ENCODE measurements at places on chromosomes 3 and 15.

DNA sequence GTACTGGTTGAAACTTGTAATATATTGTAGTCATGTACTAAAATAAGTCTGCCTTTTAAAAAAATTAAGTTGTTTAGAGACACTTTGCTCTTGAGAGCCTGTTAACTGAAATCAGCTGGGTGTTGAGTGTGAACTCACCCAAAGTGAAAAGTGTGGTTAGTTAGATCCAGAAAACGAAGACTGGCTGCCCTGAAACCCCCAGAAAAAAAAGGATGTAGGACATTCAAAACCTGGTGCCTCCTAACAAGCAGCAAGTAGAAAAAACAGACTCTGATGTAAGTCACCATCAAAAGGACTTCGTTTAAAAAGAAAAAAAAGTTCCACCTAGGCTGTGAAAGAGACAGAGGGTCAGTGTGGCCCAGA is 40.8 kb downstream of the UMPS start:
- DNase-seq = no peak
- H3K27ac ChIP-seq = no peak overlapping the region
- H3K4me1 ChIP-seq = no peaks in the 10 kb centered on the region
- H3K27me3 ChIP-seq = peaks cover 22% of the 10 kb centered on the region
- no peak overlapping the region for H3K4me3 ChIP-seq
- no peaks in the 10 kb centered on the region for H3K36me3 ChIP-seq

GRCh38 chr15:91227766-91228165 is 127.7 kb downstream of the SV2B start:
- peaks cover 8% of the 10 kb centered on the region for H3K27me3 ChIP-seq
- H3K4me1 ChIP-seq = no peaks in the 10 kb centered on the region
- DNase-seq = no peak
- H3K36me3 ChIP-seq = no peaks in the 10 kb centered on the region
- no peak overlapping the region for H3K4me3 ChIP-seq

- peaks cover 41% of the 10 kb centered on the region for H3K4me1 ChIP-seq
- H3K27me3 ChIP-seq = peaks cover 2% of the 10 kb centered on the region
- DNase-seq = peak; percentile 59
- no peak overlapping the region for H3K4me3 ChIP-seq
These were observed 24.9 kb upstream of the SIAH2 start for GRCh38 chr3:150787741-150788370.

GRCh38 chr15:70954171-70954570 is 61.5 kb downstream of the LRRC49 start:
- no peaks in the 10 kb centered on the region for H3K4me1 ChIP-seq
- DNase-seq = no peak
- no peaks in the 10 kb centered on the region for H3K36me3 ChIP-seq
- no peak overlapping the region for H3K27ac ChIP-seq
- H3K4me3 ChIP-seq = no peak overlapping the region

DNA sequence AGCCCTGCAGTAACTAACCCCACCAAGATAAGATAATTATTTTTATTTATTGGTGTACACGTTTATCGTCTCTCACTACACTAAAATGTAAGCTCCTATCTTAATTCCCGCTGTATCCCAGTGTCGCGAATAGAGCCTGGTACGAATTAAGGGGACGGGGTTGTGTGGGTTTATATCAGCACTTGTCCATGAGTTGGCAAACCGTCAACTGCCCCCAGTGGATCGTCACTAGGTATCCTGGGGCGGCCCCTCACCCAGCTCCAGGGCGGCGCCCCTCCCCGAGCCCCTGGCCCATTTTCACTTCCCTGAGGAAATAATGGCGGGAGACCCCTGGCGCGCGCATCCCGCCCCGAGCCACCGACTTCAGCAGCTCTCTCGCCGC is 465 bp downstream of the RUVBL1 start:
- H3K4me1 ChIP-seq = peaks cover 33% of the 10 kb centered on the region
- H3K36me3 ChIP-seq = peaks cover 25% of the 10 kb centered on the region
- DNase-seq = no peak
- peak overlapping the region; percentile 93 for H3K27ac ChIP-seq
- H3K27me3 ChIP-seq = no peaks in the 10 kb centered on the region

DNA sequence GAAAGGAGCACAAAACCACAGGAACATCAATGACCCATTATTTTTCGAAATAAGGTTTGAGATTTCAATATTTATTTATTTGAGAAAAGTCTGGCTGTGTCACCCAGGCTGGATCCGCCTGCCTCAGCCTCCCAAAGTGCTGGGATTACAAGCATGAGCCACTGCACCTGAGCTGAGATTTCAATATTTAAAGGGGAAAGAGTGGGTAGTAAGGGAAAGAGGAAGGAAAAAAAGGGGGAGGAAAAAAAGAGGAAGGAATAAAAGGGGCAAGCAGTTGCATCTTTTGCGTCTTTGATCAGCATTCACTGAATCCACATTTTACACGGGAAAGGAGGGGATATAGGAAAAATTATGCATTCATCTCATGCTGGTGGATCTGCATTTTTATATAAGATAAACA is 47.4 kb downstream of the ERICH6 start:
- H3K4me1 ChIP-seq = peaks cover 2% of the 10 kb centered on the region
- DNase-seq = no peak
- H3K27ac ChIP-seq = no peak overlapping the region
- no peak overlapping the region for H3K4me3 ChIP-seq

DNA sequence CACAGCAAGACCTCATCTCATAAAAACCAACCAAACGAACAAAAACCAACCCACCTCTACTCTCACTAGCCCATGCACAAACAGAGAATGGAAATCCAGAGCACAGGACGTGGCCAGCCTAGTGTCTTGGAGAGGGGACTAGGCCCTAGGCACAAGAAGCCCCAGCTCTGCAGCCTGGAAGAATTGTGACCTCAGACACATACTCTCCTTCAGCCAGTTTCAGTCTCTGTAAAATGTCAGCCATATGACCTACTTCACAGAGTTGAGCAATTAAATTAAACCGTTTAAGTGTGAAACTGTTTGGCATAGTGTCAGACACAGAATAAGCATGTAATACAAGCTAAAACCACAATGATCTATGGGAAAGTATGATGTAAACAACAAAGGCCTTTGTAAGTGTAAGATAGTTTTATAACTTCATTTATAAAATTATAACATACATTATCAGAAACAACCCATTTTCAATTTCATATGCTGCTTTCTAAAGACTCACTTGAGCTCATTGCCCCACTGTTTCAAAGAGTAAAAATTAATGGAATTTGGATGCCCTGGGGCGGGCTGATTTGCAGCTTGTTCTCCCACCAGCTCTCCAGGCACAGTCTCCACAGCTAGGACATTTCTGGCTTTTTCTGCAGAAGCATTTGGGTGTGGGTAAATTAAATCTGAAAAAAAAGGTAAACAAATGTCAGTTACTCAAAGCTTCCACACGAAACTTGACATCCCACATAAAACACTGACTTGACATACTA is 32.9 kb downstream of the TBC1D2B start:
- H3K4me3 ChIP-seq = peak overlapping the region; percentile 40
- no peak for DNase-seq
- H3K4me1 ChIP-seq = peaks cover 89% of the 10 kb centered on the region
- H3K27ac ChIP-seq = peak overlapping the region; percentile 96
- H3K27me3 ChIP-seq = no peaks in the 10 kb centered on the region
- H3K36me3 ChIP-seq = peaks cover 58% of the 10 kb centered on the region

- H3K4me3 ChIP-seq = no peak overlapping the region
- DNase-seq = no peak
These were observed 16.7 kb downstream of the PDIA5 start for GRCh38 chr3:123083383-123084124.

DNA sequence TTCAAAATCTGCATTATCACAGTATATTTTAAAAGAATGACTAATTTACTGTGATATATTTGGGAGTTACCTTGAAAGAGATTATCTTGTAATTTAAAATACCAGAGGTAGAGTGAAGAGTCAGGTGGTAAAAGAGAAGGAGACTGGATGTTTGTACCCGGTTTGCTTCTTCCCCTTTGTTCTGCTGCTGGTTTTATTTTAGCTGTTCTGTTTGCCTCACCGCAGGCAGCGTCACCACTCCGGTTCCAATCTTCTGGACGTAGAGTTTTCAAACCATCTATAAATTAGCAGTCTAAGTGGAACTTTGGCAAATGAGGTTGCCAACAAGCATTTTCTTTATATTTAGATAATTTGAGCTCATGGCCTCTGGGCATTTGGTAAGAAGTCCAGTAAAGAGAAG is 38.2 kb downstream of the PPARG start:
- peaks cover 8% of the 10 kb centered on the region for H3K27me3 ChIP-seq
- no peak for DNase-seq
- no peak overlapping the region for H3K27ac ChIP-seq
- peaks cover 28% of the 10 kb centered on the region for H3K36me3 ChIP-seq

- H3K27ac ChIP-seq = no peak overlapping the region
- DNase-seq = no peak
- H3K4me3 ChIP-seq = no peak overlapping the region
- peaks cover 3% of the 10 kb centered on the region for H3K36me3 ChIP-seq
These were observed 5.0 kb upstream of the RAMAC start for GRCh38 chr15:82980981-82981380.

DNA sequence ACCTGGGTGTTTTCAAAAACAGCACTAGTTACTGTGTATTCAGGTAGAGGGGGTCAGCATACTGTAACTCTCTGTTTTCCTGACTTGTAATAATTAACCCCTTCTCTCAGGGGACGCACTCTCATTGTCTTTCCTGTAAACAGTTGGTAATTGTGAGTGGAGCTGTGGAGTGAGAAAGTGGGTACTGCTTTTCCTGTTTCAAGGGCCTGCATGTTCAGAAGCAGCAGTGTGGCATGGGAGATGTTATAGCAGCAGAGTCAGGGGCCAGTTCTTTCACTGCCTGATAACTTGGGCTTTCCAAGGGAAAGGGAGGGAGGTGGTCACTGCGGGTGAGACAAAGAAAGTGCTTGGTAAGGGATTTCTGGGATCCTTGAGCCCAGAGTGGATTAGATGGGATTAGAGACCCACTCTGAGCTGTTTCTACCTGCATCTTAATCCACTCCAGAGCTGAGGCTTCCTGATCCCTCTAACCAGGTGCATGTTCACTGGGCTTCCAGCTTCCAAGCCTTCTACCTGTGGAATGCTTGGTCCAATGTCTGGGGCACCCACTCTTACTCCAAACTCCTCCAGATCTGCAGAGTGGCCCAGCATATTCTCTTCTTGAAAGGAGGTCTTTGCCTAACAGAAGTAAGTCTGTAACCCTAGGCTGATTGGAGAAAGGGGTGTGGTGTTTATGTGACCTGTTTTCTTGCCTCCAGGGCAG is 105.2 kb downstream of the RPLP1 start:
- no peaks in the 10 kb centered on the region for H3K36me3 ChIP-seq
- DNase-seq = no peak
- H3K27ac ChIP-seq = no peak overlapping the region
- H3K27me3 ChIP-seq = peaks cover 4% of the 10 kb centered on the region

GRCh38 chr3:23873941-23874340 is 42.8 kb downstream of the NKIRAS1 start:
- no peak overlapping the region for H3K4me3 ChIP-seq
- DNase-seq = no peak
- H3K27ac ChIP-seq = no peak overlapping the region
- no peaks in the 10 kb centered on the region for H3K27me3 ChIP-seq
- no peaks in the 10 kb centered on the region for H3K36me3 ChIP-seq

- H3K4me1 ChIP-seq = no peaks in the 10 kb centered on the region
- no peak for DNase-seq
- no peak overlapping the region for H3K27ac ChIP-seq
These were observed 16.2 kb downstream of the THAP10 start for GRCh38 chr15:70876011-70876410.

GRCh38 chr3:149095487-149095886 is 9.2 kb upstream of the HLTF start:
- peaks cover 8% of the 10 kb centered on the region for H3K27me3 ChIP-seq
- DNase-seq = no peak
- no peaks in the 10 kb centered on the region for H3K4me1 ChIP-seq
- no peak overlapping the region for H3K4me3 ChIP-seq
- H3K36me3 ChIP-seq = no peaks in the 10 kb centered on the region
- H3K27ac ChIP-seq = no peak overlapping the region

- no peak overlapping the region for H3K27ac ChIP-seq
- no peaks in the 10 kb centered on the region for H3K36me3 ChIP-seq
- no peak for DNase-seq
- H3K27me3 ChIP-seq = no peaks in the 10 kb centered on the region
- H3K4me3 ChIP-seq = no peak overlapping the region
- H3K4me1 ChIP-seq = no peaks in the 10 kb centered on the region
These were observed 428.1 kb downstream of the TAFA4 start for GRCh38 chr3:68504201-68504600.

GRCh38 chr3:8357859-8358258 is 143.8 kb upstream of the LMCD1 start:
- H3K4me3 ChIP-seq = no peak overlapping the region
- H3K36me3 ChIP-seq = peaks cover 28% of the 10 kb centered on the region
- no peak for DNase-seq
- H3K27ac ChIP-seq = peak overlapping the region; percentile 76

GRCh38 chr15:57457726-57458125 is 81.4 kb downstream of the CGNL1 start:
- no peaks in the 10 kb centered on the region for H3K4me1 ChIP-seq
- no peaks in the 10 kb centered on the region for H3K36me3 ChIP-seq
- no peak overlapping the region for H3K27ac ChIP-seq
- peaks cover 10% of the 10 kb centered on the region for H3K27me3 ChIP-seq
- no peak for DNase-seq

DNA sequence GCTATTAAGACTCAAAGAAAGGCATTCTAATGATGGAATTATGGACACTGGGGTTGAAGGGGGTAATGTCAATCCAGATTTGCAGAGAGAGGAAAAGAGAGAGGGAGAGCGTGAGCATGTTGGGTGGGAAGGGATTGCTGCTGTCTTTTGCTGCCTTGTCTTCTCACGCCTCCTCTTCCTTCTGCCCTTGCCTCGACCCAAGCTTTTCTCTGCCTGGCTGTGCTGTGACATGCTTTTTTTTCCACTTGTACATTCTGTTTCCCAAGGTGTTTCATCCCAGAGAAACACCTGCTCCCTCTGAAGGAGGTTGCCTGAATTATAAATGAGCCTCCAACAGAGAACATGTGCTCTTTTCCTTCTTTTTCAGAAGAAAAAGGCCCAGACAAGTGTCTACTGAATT is 80.3 kb downstream of the BDH1 start:
- H3K36me3 ChIP-seq = no peaks in the 10 kb centered on the region
- no peak for DNase-seq
- no peak overlapping the region for H3K27ac ChIP-seq
- H3K4me1 ChIP-seq = peaks cover 2% of the 10 kb centered on the region
- H3K27me3 ChIP-seq = peaks cover 13% of the 10 kb centered on the region

- H3K4me1 ChIP-seq = no peaks in the 10 kb centered on the region
- no peaks in the 10 kb centered on the region for H3K27me3 ChIP-seq
- H3K4me3 ChIP-seq = no peak overlapping the region
- no peaks in the 10 kb centered on the region for H3K36me3 ChIP-seq
- no peak overlapping the region for H3K27ac ChIP-seq
- DNase-seq = no peak
These were observed 267.1 kb downstream of the LRTM1 start for GRCh38 chr3:54660714-54661132.

DNA sequence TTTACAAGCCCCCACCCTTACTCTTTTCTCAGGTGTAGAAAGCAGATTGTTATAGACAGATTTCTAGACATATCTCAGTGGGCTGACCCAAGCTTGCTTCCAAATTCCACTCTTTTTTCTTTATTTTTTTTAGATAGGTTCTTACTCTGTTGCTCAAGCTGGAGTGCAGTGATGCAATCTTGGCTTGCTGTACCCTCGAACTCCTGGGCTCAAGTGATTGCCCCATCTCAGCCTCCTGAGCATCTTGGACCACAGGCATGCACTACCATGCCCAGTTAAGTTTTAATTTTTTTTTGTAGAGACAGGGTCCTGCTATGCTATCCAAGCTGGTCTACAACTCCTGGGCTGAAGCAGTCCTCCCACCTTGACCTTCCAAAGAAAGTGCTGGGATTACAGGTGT is 53.5 kb upstream of the ADAMTS9 start:
- DNase-seq = no peak
- no peaks in the 10 kb centered on the region for H3K36me3 ChIP-seq
- no peaks in the 10 kb centered on the region for H3K27me3 ChIP-seq
- H3K4me1 ChIP-seq = no peaks in the 10 kb centered on the region

All from activated T-helper 2 cell treated with anti-CD3 and anti-CD28 coated beads, Interferon-gamma antibody, Interleukin-2, Interleukin-4, amounts not matched to agents 10 μg/mL and 5 μg/mL and 100 μg/mL, durations not matched to agents 14 hours and 24 hours and 36 hours (primary cell).